ENCODE measurements at places on chromosomes 6 and 20. TPM values are rescaled to one million over a fixed set of nuclear protein-coding genes. Genes with fewer than 3 reads are reported as not detected.

WFDC12 gene
- not detected for total RNA-seq

POM121L2 gene
- not detected for total RNA-seq

RBBP8NL gene
- total RNA-seq, result not detected

MATN4 gene
- not detected for total RNA-seq

NELFCD gene
- 47.3 TPM for total RNA-seq

SYNDIG1 gene
- not detected for total RNA-seq

EDN1 gene
- 0.16 TPM for total RNA-seq

EDN3 gene
- total RNA-seq, result not detected
